ENCODE measurements at places on chromosomes 1 and 21. TPM values are rescaled to one million over a fixed set of nuclear protein-coding genes. Genes with fewer than 3 reads are reported as not detected.

DNA sequence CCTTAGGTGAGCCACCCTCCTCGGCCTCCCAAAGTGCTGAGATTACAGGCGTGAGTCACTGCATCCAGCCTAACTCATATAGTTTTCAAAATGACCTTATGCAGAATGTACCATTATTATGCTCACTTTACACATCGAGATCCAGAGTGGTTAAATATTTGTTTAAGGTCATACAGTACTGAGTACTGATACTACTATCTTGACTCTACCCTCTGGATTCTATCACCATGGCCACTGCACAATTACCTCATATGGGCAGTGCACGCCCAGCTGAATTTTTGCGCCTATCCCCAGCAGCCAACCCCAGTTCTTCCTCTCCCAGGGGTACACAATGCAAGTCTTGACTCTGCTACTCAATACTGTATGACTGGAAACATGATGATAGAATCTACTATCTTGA lies 56.7 kb downstream of the EDARADD start:
- DNase-seq = no peak

DNA sequence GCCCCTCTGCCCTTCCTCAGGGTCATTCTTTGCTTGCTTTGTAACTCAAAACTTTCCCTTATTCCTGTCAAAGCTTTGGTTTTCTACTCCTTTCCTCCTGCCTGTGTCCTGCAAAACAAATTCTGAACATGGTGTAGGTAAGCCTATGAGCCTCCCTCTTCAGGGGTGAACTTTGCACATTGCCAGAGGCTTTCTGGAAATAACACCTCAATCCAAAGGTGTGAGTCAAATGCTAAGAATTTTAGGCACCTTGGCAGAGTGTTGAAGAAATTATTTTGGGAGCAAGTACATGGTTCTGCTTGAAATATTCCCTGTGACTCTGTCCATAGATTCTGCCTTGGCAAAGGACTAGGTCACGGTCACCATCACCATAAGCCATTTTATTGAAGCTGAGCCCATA lies 70.0 kb downstream of the PAPPA2 start:
- DNase-seq = no peak

- DNase-seq = no peak
Measured at GRCh38 chr1:242023805-242024204, 24.9 kb upstream of the MAP1LC3C start.

DNA sequence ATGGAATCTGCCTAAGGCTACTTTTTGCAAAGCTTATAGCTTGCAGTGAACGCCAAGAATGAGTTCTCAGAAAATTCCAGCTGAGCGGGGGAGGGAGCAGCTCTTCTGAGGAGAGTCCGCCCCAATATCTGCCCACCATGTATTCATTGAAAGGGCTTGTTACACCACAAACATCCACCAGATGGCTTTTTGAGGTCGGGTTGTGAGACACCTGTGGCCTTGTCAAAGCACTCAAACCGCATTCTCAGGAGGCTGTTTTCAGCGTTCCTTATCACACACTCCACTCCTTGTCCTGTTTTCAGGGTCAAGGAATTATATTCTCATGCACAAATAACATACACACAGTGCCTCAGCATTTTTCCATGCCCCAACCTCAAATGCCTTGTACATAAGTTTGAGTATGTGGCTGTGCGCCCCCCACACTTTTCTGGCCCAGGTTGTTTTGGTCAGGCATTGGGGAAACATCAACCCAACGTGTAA lies 3.9 kb upstream of the C4BPB start:
- peak; percentile 85 for DNase-seq

- DNase-seq = no peak
Measured at GRCh38 chr1:65953170-65953569, 160.5 kb downstream of the PDE4B start.

- no peak for DNase-seq
Measured at GRCh38 chr21:36169470-36170128, 13.0 kb downstream of the DOP1B start.

DNA sequence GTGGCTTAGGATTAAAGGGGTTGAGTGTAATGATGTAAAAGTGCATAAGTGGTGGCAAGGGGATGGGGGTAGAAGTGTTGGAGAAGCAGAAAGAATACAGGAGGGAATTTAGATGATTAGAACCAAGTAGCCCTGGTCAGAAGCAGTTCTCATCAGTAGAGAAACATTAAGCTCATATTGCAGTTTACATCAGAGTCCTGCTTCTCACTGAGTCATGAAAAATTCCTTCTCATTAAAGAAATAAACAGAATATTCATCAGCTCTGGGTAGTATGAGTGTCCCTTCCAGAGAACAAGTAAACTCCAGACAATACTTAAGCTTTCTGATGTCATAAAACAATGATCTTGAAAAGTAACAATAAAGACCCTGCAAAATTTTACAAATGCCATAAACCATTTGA lies 36.5 kb downstream of the LRRIQ3 start:
- DNase-seq = peak; percentile 0

The HENMT1 gene
- total RNA-seq = 5.2 TPM

The NUF2 gene
- 17.7 TPM for total RNA-seq

The OR6N1 gene
- total RNA-seq = not detected

The RRP1B gene
- 36.3 TPM for total RNA-seq

The OR2T11 gene
- total RNA-seq = not detected
